ENCODE measurements at places on chromosomes 11 and 22. TPM values are rescaled to one million over a fixed set of nuclear protein-coding genes. Genes with fewer than 3 reads are reported as not detected.

- DNase-seq = peak; percentile 76
These were observed at the start of gene IFITM10 for GRCh38 chr11:1750481-1750839. IFITM10 (minus strand) TSS chr11:1750595; CDS start chr11:1750442, 153 bp downstream.

The NPAS4 gene
- total RNA-seq = not detected

DNA sequence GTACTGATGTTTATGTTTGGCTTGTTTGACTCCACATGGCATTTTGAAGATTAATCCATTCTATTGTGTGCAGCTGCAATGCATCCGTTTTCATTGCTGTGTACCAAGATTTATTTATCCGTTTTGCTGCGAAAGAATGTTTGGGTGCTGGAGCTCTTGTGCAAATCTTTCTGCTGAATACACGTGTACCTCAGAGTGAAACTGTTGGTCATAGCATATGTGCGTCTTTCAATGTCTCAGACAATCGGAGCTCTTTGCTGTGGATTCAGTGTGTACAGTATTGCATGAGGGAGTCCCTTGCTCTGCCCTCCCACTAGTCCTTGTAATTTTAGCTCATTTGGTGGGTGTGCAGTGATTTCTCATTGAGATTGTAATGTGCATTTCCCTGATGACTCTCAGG is 545.4 kb downstream of the TBC1D22A start:
- no peak for DNase-seq

GRCh38 chr11:18720808-18721560 is 5.0 kb downstream of the IGSF22 start:
- DNase-seq = peak; percentile 66

DNA sequence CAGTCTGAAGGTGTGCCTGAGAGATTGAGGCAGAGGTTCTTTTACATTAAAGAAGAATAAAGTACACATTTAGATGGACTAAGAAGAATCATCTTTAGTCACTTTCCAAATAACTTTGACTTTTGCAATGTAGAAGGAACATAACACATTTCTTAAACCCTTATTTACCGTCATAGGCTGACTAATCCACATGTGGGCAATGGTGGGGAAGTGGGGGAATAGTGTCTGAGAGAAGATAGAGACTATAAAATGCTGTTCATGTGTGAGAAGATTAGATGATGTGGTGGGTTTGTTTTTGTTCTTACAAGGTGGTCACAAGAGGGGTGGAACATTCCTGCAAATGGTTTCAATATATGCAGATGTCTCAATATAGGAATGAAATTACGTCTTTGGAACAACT is 1.8 kb downstream of the MS4A4A start:
- no peak for DNase-seq

The MYOD1 gene
- total RNA-seq = not detected

DNA sequence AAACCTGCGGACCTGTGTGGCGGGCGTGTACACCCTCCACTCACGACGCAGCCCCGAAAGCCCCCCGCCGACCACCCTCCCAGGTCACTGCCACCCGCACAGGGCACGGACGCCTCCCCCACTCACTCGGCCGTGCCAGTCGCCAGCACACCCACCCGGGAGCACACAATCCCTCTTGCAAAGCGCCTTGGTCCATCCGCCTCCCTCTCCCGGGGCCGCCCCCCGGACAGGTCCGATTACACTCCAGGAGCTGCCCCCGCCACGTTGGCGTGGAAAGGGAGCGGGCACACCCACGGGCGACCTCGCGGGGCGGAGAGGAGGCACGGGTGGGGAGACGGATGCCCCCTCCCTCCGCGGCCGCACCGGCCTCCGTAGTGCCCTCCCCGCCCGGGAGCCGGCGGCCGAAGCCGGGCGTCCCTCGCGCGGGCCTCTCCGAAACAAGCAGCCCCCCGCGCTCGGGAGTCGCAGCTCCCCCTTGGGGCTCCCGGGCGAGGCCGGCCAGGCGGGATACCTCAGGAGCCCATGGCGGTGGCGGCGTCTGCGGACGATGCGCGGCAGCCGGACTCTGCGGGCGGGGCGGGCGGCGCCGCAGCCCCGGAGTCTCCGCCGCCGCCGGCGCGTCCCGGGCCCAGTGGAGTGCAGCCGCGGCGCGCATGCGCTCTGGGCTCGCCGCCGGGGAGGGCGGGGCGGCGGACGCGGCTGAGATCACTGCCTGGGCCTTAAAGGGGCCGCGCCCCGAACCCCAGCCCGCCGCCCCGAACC is at the start of gene TMEM184B:
TMEM184B (minus strand) TSS at position 638 of the 762 bp plus-strand sequence. CDS start 25,049 bp downstream, outside the sequence.
- peak; percentile 86 for DNase-seq

- DNase-seq = no peak
These were observed 27.4 kb downstream of the ZNF214 start for GRCh38 chr11:6992457-6993417.
